Stimulated activated CD4-positive, alpha-beta T cell treated with anti-CD3 and anti-CD28 coated beads, Interleukin-1b, Interleukin-23, amount 100 ng/mL, for 1 hour (primary cell): ENCODE measurements at places on chromosomes 5 and 9.

DNA sequence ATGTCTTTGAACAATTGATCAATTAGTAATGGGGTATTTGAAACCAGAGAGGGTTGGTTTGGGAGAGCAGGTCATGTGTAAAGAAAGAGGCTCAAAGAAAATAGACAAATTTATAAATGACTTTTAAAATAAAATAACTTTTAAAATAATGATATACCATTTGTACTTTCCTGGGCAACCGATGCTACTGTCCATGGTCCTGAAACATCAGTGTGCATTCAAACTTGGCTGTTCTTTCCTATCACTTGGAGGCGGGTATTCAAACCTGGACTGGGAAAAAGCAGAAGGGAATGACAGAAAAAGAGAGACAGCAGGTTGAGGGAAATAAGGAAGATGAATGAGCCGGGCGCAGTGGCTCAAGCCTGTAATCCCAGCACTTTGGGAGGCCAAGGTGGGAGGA, 1446.4 kb upstream of the WWC1 start:
- no peak for DNase-seq

DNA sequence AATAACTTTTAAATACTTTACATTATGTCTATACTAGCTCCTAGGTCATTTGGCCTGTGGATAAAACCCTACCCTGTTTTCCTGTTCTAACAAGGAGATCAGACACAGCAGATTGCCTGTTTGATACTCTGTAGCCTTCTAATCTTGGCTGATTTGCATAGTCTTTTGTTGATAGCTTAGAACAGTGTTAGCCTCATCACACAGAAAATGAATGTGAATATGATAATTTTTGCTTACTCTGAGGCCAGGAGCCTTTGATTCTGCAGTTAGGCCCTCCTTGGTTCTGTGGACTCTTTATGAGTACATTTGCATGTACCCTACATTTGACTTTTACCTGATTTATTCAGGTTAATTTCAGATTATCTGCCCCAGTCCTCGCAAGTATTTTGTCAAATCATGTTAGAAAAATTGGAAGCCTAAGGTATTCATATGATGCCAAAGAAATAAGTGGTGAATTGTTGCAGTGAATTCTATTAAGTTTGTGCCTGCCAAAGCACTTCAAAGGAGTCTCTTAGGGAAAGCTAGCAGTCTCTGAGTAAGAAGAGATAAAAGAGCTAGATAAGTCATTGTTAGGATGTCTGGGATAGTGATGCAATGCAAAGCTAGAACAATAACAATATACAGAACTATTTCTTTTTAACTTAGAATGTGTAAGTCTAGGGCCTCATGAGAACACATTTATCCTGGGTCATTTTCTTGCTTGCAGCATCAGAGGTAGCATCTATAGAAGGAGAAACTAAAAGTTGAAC, 56.4 kb downstream of the SCAMP1 start:
- DNase-seq: no peak

DNA sequence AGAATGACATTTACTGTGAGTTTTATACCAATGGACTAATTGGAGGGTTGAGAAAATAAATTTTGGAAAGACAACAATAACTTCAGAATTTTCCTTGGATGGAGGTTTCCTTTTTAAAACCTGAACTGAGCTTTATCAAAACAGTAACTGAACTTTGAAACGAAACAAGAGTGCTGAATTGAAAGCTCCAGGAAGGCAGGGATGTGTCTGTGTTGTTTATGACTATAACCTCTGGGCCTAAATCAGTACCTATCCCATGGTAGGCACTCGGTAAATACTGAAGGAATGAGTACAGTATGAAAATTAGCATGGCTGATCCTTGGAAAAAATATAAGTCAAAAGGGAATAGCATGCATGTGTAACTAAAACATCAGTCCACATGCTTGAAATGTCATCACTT, 93.9 kb downstream of the GHR start:
- DNase-seq: no peak

DNA sequence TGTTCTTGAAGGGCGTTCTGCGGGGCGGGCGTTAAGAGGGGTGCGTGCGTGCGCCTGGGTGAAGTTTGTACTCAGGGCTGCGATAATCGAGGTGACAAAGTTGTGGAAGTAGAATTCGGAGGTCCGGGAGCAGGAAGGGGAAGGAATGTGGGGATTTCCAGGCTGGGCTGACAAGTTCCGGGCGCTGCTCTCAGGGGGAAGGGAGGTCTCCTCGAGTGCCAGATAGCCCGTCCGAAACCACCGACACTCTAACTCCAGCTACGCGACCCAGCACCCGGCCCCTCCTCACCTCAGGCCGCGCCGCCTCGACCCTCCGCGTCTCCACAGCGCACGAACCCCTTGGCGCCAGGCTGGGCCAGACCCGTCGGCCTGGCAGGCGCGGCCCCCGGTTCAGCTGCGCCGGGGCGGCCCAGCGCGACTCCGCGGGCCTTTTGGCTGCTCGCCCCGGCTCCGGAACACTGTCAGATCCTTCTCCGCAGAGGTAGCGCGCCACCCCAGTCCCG, at the start of gene IL6ST:
Gene IL6ST, minus strand, starts transcription at position 469 of the 503 bp plus-strand sequence. CDS start 18,685 bp downstream, outside the sequence.
- no peak for DNase-seq
